Left kidney (tissue), 8 donors: ENCODE measurements at places on chromosomes 1 and 21. TPM values are rescaled to one million over a fixed set of nuclear protein-coding genes. Genes with fewer than 3 reads are reported as not detected.

CHODL gene
- polyA plus RNA-seq: 51.1 TPM

DNA sequence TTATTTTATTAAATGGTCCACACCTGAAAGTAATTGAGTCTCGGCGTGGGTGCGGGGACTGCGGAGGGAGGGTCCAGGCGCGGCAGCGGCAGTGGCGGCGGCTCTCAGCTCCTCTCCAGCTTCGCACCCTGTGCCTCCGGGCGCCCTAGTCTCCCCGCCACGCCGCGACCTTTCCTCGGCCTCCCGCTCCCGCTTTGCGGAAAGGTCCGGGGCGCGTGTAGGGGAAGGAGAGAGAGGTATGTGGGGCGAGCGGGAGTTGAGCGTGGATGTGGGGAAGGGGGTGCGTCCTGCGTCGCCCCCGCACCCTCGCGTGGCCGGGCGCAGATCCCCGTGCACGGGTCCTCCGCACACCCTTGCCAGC lies 13.4 kb upstream of the ALX3 start:
- DNase-seq: no peak

DNA sequence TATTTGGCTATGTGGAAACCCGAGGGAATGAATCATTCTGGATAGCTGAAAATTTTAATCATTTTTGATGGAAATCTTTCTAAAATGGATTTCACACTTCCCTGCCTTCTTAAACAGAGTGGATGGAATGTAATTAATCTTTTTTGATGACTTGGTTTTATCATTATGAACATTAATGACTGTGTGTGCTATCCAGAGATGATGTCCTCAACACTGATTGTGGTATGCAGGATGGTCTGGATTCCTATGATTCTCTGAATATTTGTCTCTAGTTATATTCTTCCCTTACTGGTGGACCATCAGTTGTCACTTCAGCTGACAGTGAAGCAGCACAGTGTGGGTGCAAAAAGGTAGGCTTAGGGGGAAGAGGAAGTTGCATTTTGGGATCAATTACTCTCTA lies 513.5 kb downstream of the LMO4 start:
- no peak for DNase-seq

DNA sequence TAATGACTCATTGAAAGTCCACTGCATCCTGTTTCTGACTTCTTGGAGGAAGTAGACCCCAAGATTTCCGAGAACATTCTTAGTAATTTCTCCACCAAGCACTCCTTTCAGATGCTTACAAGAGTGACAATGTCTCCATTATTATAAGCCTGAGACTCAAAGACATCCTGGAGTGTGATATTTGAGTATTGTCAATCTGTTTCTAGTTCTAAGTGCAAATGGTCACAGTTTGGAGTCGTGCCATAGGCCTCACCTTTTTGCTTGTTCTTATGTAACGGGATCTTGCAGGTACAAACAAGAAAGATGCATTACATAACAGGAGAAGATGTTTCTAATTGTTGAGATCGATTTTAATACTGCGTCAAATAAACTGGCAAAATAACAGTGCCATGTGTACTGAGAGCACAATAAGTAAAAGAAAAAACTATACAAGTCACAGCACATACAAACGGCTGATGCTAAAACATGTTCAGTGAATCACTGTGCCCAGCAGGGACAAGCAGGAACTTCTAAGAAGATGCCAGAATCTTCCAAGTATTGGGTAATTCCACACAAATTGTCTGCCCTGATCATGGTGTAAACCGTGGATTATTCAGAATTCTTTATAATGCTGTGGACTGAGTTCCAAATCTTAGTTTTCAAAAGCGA lies 54.1 kb downstream of the CD2 start:
- DNase-seq: no peak

- no peak for DNase-seq
Measured at GRCh38 chr1:245578771-245579170, 424.0 kb downstream of the KIF26B start.

GRCh38 chr1:241362350-241362749 lies 5.3 kb upstream of the RGS7 start:
- DNase-seq: no peak
